Right ventricle myocardium inferior (tissue), 1 donor: ENCODE measurements at places on chromosomes 6 and 20.

GRCh38 chr6:167572841-167573271, 248.0 kb downstream of the TTLL2 start:
- no peak for DNase-seq

- no peak for DNase-seq
These were observed 44.7 kb downstream of the NFATC2 start for GRCh38 chr20:51497542-51498467.

DNA sequence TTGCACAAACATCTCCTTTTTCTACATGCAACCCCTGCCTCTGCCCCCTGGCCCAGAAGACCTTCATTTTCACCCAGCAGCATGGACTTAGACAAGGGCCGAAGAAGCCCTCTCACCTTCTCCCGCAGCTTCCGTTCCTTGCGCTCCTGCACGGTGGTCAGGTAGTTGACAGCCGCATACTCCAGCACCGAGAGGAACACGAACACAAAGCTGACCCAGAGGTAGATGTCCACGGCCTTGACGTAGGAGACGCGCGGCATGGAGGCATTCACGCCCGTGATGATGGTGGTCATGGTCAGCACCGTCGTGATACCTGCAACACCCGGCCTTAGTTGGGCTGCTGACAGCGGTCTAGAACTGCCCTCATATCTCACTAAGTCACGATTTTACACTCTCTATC, 47.1 kb upstream of the GABRR1 start:
- no peak for DNase-seq

- DNase-seq = no peak
These were observed 57.0 kb upstream of the CD93 start for GRCh38 chr20:23143098-23143497.

- no peak for DNase-seq
These were observed 73.3 kb downstream of the KLHL32 start for GRCh38 chr6:96997788-96998187.

GRCh38 chr6:155123520-155123919, 128.4 kb downstream of the TIAM2 start:
- DNase-seq = no peak

DNA sequence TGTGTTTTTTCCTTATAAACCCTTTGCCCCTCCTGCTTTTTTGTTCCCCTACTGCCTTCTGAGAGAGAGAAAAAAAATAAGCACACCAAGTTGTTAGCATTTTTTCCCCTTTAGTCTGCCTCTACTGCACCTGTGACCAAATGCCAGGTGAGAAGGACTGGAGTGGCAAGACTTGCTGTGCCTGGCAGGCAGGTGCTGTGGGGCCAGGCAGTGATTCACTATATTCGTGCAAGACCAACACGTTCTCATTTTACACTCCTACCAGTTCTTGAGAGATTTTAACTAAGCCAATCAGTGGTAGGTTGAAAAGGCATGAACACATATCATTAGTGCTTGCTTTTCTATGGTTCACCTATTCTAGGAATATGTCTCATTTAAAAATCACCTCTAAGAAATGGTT, 109.7 kb downstream of the FIG4 start:
- no peak for DNase-seq

GRCh38 chr20:50982363-50982762, 23.7 kb downstream of the MOCS3 start:
- DNase-seq = no peak

GRCh38 chr6:127686084-127686483, 109.1 kb downstream of the C6orf58 start:
- DNase-seq = no peak

- no peak for DNase-seq
These were observed 912 bp upstream of the SENP6 start for GRCh38 chr6:75600768-75601167.

DNA sequence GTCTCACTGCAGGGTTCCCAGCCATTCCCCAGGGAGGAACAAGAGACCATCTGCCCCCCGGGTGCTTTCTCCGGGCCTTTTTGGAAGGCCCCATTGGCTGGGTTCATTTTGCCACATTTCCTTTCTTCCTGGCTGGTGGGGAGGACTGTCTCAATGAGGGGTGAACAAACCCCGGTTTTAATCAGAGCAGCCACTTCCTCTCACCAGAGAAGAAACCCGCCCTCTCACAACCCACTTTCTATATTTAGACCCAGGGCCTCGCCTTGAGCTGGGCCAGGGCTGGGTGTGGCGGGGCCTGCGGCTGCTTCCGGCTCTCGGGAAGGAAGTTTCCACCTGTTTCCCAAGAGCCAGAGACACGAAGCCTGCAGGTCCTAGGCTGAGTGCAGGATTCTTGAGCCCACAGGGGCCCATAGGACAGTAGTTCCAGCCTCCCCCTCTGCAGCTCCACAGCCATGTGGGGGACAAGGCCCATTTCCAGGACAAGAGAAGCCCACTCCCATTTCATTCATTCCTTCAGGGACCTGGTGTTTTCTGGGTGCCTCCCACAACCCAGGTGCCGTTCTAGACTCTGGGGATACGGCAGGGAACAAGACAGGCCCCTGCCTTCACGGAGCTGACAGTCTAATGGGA, 41.8 kb downstream of the RBM38 start:
- peak; percentile 85 for DNase-seq

DNA sequence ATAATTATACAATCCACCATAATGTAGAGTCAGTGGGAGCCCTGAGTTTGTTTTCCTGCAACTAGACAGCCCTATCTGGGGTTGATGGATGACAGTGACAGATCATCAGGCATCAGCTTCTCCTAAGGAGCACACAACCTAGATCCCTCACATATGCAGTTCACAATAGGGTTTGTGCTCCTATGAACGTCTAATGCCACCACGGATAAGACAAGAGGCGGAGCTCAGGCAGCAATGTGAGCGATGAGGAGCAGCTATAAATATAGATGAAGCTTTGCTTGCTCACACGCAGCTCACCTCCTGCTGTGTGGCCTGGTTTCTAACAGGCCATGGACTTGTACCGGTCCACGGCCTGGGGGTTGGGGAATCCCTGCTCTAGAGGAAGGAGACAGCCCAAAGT, 25.9 kb downstream of the EDEM2 start:
- no peak for DNase-seq

- DNase-seq = no peak
These were observed 5.6 kb upstream of the PHACTR3 start for GRCh38 chr20:59598625-59599310.

- no peak for DNase-seq
These were observed 28.4 kb downstream of the PAQR8 start for GRCh38 chr6:52390361-52390727.

GRCh38 chr6:143783077-143783476, 60.1 kb upstream of the LTV1 start:
- no peak for DNase-seq

- no peak for DNase-seq
These were observed 81.6 kb upstream of the OPRM1 start for GRCh38 chr6:153957394-153957793.

GRCh38 chr6:31528307-31528777, 420 bp upstream of the MCCD1 start:
- DNase-seq = no peak

- DNase-seq = no peak
These were observed 54.3 kb downstream of the PGM3 start for GRCh38 chr6:83138758-83139157.

DNA sequence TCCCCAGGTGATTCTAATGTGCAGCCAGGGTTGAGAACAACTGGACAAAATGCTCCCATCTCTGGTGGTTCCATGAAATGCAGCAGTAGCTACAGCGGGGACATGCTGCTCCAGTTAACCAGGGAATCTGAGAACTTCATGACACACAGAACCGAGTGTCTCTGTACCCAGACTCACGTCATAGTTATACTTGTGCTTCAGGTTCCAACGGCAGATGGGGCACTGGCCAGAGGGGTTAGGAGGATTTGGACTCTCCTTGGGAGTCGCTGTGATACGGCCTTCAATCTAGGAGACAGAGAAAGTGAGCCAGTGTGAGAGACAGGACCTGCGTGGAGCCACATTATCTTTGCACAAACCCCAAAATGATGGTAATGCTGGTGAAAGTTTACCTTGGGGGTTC, 9.2 kb downstream of the MRPS18A start:
- no peak for DNase-seq

DNA sequence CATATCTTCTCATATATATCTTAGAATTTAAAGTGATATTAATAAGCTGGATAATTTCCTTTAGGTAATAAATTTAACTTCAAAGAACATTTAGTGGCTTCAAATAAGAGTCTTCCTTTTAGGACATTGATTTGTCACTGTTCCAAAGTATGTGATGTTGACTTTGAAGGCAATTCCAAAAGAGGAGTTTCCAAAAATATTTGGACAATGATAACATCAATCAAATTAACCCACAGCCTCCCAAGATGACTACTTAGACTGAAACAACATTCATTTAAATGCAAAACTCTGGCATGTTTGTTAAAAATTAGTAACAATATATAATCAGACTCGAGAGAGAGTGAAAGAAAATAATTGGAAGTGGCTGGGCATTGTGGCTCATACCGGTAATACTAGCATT, 211.1 kb downstream of the OGFRL1 start:
- DNase-seq = no peak

DNA sequence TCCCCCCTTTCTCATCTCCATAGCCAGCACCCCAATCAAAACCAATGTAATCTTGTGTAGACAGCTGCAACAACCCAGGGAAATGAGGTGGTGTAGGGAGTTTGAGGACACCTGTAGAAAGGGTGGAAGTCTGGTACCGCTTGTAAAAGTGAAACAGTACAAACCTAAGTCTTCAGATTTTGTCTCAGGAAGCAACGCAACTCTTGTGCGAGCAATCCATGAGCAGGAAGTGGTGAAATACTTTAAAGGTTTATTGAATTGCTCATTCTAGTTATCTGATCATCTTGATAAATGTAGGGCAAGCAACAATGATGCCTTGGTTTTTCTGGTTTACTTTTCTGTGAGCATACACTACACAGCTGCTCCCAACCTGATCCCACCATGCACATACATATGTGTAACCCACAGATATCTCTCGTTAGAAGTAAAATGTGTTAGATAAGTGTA, 71.1 kb upstream of the THEMIS start:
- no peak for DNase-seq

- peak; percentile 74 for DNase-seq
These were observed 1.1 kb downstream of the AMD1 start for GRCh38 chr6:110875548-110876169.
